ENCODE measurements at places on chromosomes 5 and 9. TPM values are rescaled to one million over a fixed set of nuclear protein-coding genes. Genes with fewer than 3 reads are reported as not detected.

NTNG2 gene
- 1.6 TPM for total RNA-seq

LCN9 gene
- total RNA-seq = not detected

ANKDD1B gene
- 1.3 TPM for total RNA-seq

DBH gene
- total RNA-seq = not detected

OGN gene
- total RNA-seq = 2.0 TPM

SLC6A18 gene
- not detected for total RNA-seq

SPINK13 gene
- total RNA-seq = not detected

ANKRD20A1 gene
- 0.12 TPM for total RNA-seq

C9orf85 gene
- 14.1 TPM for total RNA-seq

DOLK gene
- 28.4 TPM for total RNA-seq

ECSCR gene
- total RNA-seq = 13.7 TPM

OBP2B gene
- total RNA-seq = not detected

ITK gene
- total RNA-seq = not detected

PGM5 gene
- total RNA-seq = 66.7 TPM

MLANA gene
- total RNA-seq = not detected

DND1 gene
- total RNA-seq = 0.13 TPM

KLHL3 gene
- total RNA-seq = 4.6 TPM

MUSK gene
- total RNA-seq = 0.56 TPM

IFNA2 gene
- not detected for total RNA-seq

TDRD7 gene
- 12.6 TPM for total RNA-seq

PRSS3 gene
- total RNA-seq = 55.5 TPM

SH3TC2 gene
- total RNA-seq = 9.5 TPM

CSNK1G3 gene
- total RNA-seq = 33.3 TPM

BARX1 gene
- not detected for total RNA-seq

GADD45G gene
- total RNA-seq = 0.53 TPM

PCDHGA9 gene
- 5.7 TPM for total RNA-seq

SPINK5 gene
- total RNA-seq = 0.13 TPM

RAB14 gene
- total RNA-seq = 33.8 TPM

GARIN3 gene
- not detected for total RNA-seq

ZNF608 gene
- 7.7 TPM for total RNA-seq

IL13 gene
- total RNA-seq = not detected

ANKRD55 gene
- total RNA-seq = not detected

TAF1L gene
- under 0.01 TPM for total RNA-seq

ANKRD34B gene
- total RNA-seq = not detected

SLCO6A1 gene
- not detected for total RNA-seq

ADAMTSL2 gene
- 0.79 TPM for total RNA-seq

FBXO10 gene
- 9.5 TPM for total RNA-seq
